ENCODE measurements at places on chromosomes 7 and 10.

DNA sequence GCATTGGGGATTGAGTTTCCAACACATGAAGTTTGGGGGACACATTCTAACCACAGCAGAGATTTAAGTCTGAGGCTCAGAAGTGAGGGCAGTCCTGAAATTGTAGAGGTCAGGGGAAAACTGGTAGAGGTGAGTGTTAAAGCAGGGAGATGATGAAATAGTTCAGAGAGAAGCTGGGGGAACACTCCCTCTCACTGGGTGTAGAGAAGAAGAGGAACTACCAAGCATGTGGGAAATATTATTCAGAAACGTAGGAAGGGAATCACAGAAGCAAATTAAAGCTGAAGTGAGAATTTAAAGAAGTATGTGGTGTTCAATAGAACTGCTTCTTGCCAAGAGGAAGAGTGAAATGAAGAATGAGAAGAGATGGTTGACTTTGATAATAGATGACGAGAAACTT lies 121.5 kb upstream of the FAM3C start:
- no peak for DNase-seq

DNA sequence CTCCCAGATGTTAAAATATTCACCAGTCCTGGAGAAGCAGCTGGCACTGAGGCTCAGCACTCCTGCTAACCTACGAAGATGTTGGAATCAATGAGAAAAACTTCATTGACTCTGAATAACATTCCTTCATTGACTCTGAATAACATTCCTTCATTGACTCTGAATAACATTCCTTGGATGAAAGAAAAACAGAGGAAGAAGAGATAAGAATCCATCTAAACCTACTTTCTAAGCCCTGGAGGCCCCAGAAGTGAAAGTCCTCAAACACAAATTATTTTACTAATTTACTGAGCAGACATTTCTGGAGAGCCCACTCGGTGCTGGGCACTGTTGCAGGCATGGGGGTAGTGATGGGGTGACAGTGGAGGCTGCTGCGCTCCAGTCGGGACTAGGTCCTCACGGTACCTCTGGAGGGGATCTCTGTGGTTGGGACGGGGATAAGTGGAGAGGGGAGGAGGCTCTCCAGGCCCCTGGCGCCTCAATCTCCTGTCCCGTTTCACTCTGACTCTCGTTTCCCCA lies 254.1 kb downstream of the WDR37 start:
- no peak for DNase-seq

DNA sequence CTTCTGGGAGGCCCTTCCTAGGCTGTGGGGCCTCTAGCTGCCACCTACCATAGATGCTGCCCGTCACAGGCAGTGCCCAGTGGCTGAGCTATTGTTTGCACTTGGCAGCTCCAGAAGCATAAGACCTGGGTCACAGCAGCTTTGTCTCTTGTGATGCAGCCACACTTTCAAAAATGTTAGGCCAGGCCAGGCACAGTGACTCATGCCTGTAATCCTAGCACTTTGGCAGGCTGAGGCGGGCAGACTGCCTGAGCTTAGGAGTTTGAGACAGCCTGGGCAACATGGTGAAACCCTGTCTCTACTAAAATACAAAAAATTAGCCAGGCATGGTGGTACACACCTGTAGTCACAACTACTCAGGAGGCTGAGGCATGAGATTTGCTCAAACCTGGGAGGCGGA lies 9.5 kb upstream of the KAZALD1 start:
- no peak for DNase-seq

DNA sequence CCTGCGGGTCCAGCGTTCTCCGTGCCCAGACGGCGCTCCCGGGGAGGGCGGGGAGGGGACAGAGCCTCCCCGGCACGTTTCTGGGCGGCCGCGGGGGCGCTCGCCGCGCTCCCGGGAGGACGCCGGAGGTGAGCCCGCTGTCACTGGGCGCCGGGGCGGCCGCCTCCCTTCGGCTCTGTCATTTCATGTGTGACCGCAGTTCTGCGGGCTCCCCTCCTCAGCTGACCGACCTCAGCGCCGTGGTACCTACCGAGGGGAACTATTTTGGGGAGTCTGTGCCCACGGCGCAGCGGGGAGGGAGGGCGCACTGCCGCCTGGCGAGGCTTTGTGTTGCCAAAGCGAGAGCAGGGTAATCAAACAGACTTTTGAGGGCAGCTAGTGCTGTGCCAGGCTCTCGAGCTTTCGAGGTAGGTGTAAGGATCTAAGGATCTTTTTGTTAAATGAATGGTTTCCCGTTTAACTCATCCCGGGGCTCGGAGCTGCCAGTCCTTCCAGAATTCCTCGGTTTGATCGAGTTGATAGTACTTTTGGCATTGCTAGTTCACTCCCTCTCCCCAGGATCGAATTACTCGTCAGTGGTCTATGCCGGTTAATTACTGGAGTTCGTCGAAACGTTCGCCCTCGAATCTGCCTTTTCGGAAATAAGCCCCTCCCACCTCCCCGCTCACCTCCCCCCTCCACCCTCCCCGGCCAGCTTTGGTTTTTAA lies 1.9 kb downstream of the ARID5B start:
- peak; percentile 76 for DNase-seq

DNA sequence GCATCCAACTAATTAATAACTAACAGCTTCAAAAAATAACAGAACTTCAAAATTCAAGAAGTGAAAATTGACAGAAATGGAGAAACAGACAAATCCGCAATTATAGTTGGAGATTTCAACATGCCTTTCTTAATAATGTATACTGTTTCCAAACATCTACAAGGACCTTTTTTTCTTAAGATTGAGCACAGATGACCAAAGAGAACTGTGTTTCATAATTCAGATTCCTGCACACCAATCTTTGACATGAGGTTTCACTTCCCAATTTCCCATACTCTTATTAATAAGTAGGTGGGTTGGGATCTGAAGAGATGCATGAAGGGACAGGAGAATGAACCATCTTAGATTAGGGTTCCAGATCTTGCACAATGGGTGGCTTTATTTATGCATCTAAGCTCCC lies 24.9 kb upstream of the GIMAP7 start:
- no peak for DNase-seq

Data from transverse colon (tissue), 4 donors.